ENCODE measurements at places on chromosomes 2 and 18.
A peak's percentile ranks its signal among the peaks of the same experiment; 100 is the strongest.

GRCh38 chr2:16617282-16618266, 48.1 kb downstream of the CYRIA start:
- no peak for DNase-seq

DNA sequence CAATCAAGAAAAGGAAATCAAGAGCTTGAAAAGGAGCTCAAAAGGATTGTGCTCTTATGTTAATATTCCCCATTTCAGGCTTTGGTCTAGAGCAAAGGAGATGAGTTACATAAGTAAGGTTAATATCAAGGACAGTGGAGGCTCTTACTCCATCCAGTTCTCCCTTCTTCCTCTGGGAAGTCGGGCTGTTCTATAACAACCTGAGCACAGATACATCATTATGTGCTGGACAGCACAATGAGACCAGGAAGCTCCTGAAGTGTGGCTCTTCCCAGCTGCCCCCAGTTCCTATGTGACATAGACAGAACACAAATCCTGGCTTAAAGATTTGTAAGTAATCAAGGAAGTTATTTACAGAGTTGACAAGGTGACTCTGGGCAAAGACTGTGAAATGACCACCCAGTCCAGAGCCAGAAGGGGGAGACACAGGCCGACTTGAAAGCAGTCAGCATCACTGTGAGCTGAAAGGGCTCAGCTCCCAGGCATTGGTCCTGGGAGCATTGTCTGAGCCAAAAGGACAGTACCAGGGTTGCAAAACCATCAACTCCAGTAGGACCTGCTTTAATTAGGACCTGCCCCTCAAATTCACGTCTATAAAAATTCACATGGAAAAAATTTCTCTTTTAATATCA, 917.6 kb upstream of the ACVR2A start:
- no peak for DNase-seq

DNA sequence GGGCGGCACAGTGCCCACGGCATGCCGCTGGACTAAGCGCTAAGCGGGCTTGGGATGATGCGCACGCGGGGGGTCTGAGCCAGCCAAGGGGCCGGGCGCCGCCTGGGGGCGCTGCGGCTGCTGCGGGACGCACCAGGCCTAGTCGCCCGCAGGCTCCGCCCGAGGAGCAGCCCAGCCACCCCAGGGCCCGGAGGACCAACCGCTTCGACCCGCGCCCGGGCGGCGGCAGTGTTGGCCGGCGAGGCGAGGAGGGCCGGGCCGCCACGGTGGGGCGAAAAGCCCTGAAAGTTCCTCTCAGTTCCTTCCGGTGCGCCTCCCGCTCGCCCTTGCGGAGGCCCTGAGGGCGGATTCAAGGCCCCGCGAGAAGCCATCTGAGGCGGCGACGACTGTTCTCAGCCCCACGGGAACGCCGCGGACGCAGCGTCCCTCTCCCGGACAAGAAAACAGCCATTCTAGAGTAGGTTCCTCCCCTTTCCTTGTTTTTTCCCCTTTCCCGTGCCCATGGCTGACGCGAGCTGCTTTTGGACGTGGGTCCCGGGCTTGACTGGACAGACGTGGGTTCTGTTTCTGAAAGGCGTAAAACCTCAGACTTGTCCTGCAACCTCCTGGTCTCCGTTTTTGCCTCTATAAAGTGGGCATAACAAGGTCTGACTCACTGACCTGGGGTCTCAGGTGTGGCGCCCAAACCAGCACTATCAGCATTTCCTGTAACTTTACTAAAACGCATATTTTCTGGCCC, at the start of gene ANKAR:
Gene ANKAR (plus strand): TSS at position 297 of the 739 bp plus-strand sequence. CDS start 1,821 bp downstream, outside the sequence.
- peak; percentile 45 for DNase-seq

DNA sequence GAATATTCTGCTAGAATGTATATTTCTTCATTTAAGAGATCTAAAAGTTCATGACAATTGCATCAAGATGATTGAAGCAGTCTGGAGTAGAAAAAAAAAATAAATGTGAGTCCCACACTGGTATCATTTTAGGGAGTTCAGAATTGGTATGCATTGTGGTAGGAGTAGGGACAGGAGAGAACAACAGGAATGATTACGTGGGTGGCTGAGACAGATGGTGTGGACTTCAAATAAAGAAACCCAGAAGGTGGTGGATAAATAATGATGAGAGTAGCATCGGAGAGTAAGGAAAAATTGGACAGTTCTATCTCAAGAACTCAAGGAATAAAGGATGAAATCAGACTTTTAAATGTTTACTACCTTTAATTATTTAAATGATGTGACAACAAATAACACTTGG, 289.6 kb downstream of the GALNT13 start:
- no peak for DNase-seq

DNA sequence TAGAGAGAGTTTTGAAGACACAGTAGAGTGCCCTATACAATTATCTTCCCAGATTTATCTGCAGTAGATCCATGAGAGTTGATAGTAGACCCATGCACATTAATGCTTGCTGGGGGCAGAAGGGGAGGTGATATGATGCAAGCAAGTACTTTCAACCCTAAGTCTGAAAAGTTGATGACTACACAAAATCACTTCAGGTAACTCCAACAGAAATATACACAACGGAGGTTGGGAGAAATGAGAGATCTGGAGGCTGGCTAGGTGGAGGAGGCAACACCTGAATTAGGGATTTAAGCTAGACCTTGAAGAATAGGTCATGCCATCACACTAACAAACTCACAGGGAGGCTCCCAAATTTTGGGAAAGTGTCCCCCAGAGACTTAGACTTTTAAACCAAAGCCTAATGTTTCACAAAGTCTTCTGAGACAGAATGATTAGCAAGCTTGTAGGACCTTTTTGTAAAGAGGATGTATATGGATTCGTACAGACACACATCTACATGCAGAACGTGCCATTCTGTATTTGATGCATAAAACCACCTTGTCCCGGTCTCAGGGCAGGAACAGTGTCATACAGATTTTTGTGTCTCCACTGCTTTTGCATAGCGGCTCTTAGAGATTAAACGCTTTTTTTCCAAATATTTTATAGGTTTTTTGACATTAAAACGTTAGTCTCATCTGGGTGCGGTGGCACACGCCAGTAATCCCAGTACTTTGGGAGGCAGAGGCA, 937 bp upstream of the STAMBP start:
- DNase-seq: no peak

- no peak for DNase-seq
Observed at GRCh38 chr2:163610817-163611556, 124.8 kb downstream of the FIGN start.

GRCh38 chr2:17362956-17363355, 155.3 kb downstream of the RAD51AP2 start:
- DNase-seq: no peak

DNA sequence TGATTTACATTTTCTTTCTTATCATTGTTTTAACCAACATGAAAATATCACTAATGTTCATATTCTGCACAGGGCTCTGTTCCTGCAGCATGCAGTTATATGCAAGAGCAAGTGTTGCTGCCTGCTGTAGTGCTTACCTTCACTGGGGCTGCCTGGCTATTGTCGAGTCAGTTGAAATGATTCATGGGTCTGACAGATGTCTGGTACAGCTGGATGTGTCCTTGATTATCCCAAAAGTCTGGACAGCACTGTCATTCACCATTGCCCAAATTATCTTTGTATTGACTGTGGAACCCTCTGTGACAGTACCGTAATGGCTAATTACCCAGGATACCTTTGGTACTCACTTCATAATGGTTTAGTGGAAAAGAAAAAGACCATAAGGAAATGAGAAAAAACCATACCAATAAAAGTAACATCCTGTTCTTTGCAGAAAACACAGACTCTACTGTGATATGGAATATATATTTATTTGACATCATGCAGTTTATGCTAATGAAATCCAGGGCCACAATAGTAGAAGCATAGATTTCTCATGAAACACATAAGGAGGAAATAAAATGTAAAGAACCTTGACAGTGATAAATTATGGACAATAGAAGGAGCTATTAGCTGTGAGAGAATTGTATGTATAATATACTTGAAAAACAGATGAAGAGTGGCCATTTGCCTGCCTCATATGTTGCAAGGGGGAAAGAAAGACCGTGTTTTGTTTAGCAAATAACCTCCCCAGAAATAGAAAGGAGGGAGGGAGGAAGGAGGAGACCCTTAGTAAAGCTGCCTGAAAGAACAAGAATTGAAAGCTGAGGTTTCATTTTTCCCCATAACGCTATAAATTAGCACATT, 249.8 kb upstream of the ATP5MC3 start:
- DNase-seq: no peak

GRCh38 chr2:177430411-177430810, 37.8 kb downstream of the AGPS start:
- no peak for DNase-seq

DNA sequence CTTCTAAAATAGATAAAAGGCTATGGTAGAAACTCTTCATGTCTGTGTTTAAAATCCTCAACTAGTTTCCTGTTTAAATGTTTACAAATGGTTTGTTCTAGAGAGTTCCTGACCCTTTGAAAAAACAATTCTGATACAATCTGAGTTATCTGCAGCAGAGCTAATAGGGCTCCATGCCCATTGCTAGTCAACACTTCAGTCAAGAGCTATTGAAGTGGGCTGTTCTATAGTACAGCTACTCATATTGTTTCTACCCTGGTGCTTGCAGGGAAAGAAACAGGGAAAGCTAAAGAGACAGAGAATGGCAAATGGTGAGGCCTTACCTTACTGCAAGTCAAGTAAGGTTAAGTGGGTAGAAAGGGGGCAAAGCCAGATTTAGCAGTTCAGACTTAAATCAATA, 112.3 kb upstream of the CAVIN2 start:
- DNase-seq: no peak

DNA sequence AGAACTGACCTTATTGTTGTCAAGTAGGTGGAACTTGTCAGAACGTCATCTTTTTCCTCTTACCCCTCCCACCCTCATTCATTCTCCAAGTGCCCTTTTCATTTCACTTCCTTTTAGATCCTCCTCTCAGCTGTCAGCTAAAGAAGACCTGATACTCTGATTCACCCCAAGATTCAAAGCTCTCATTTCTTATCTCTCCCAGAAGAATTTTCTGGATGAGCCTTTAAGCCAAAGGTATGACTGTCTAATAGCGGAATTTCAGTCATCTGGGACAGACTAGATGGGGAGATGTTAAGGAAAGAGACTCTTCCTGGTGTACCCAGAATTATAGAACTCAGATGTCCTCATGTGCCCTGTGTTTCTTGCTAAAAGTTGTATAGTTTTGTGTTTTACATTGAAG, 53.9 kb downstream of the TCF7L1 start:
- no peak for DNase-seq

- DNase-seq: no peak
Observed at GRCh38 chr2:240275386-240275785, 134.9 kb upstream of the OTOS start.
